ENCODE measurements at places on chromosomes 11 and 22.

DNA sequence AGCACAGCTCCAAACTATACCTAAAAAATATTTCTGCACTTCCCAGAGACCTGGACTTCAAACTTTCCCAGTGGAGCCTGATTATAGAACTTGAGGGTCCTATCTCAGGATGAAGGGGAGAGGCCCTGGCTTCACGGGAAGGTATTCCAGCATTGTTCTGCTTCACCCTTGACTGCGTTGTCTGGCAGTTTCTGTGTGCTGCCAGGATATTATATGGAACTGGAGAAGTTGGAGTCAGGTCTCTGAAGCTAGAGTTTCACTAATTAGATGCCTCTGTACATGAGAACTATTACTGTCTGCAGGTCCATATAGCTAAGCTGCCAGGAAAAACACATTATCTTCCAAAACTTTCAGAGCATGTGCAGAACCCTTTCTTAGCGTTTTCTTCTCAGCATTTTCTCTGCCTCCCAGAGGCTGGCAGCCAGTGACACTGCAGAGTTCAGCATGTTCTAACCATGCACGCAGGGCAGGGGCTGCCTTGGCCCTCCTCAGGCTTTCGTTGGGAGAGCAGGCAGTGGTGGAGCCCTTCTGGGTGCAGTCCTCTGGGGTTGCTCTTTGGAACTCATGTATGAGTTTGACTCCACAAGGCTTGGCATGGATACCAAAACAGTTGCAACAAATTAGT lies 99.3 kb downstream of the CWC15 start:
- no peak for DNase-seq

DNA sequence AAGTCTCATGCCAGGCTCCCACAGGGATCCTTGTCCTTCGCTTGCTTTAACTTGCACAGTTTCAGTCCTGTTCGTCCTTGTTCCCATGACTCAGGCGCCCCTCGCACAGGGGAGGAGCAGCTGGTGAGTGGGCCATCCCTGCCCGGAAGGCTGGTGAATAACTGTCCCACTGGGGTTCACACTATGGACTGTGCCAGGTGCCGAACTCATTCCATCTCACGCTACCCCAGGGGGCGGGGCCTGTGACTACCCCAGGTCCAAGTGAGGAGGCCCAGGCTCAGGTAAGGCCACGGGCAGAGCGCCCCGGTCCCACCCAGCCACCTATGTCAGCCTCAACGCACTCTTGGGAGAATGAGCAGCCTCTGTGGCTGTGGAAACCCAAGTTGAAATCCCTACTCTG lies 7.2 kb upstream of the CARD10 start:
- no peak for DNase-seq

GRCh38 chr11:72724851-72725723 lies 27.1 kb downstream of the ARAP1 start:
- DNase-seq: no peak

- DNase-seq: no peak
These were observed 133.0 kb downstream of the SNX19 start for GRCh38 chr11:130783323-130783722.

DNA sequence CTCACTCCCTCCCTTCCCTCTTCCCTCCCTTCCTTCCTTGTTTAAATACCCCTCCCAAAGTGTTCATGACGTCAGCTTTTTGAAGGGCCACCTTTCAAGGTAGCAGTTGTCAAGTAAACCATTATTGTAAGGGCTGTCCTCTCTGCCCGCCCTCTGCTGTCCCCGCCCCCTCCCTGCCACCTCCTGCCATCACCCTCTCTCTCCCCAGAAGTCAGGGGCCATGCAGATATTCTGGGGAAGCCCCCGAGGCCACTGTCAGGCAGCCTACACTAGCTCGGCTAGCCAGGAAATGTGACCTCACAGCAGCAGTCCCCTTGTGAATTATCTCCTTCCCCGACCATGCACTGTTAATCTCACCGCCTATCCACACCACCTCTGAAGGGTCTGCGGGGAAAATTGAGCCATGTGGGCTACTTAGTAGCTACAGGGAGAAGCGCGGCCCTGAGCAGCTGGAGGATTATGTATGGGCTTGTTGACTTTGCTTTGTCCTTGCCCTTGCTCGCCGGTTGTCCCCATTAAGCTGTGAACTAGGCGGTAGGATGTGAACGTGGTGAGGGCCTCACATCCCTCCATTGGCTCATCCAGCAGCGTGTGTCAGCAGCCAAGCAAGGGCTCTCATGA lies 42.1 kb upstream of the ATXN10 start:
- no peak for DNase-seq

Measured in mesenteric fat pad (tissue), 1 donor.